Right cardiac atrium (tissue), 5 donors: ENCODE measurements at places on chromosomes 5 and 9. TPM values are rescaled to one million over a fixed set of nuclear protein-coding genes. Genes with fewer than 3 reads are reported as not detected.

DNA sequence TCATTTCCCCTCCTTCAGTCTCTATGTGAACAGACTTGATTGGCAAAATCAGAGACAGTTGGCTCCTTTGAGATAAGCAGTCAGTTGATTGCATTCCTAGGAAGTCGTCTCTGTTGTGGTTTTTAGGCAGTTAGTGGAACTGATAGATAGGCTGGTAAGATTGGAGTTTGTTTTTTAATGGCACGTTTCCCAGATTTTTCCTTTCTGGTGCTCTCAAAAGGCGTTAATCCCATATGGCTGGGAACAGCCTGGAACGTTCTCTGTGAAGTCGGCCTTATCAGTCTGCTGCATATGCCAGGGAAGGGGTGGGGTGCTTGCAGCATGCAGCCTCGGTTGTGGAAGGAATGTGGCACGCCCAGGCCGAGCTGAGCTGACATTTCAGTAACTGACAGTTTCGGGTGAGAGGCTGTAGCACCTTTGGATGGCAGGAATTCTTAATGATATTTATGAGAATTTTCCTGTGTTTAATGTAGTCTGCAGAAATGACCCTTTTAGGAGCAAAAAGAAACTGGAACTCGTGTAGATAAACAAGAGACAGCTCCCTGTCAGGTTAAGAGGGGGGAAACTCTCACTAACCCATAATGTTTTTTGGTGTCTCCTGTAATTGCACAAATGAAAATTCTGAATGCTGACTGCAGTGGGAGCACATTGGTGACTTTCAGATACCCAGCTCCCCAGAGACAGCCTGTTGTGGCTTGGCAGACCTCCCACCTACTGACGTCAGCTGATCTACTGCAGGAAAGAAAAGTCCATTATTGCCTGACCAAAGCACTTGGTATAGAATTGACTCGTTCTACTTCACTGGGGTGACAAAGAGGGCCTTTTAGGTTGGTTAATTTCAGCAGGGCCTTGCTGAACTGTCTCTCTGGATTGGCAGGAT lies 6.3 kb downstream of the SPTAN1 start:
- DNase-seq, result peak; percentile 88

- DNase-seq, result no peak
Measured at GRCh38 chr5:42109006-42109572, 184.0 kb downstream of the FBXO4 start.

DNA sequence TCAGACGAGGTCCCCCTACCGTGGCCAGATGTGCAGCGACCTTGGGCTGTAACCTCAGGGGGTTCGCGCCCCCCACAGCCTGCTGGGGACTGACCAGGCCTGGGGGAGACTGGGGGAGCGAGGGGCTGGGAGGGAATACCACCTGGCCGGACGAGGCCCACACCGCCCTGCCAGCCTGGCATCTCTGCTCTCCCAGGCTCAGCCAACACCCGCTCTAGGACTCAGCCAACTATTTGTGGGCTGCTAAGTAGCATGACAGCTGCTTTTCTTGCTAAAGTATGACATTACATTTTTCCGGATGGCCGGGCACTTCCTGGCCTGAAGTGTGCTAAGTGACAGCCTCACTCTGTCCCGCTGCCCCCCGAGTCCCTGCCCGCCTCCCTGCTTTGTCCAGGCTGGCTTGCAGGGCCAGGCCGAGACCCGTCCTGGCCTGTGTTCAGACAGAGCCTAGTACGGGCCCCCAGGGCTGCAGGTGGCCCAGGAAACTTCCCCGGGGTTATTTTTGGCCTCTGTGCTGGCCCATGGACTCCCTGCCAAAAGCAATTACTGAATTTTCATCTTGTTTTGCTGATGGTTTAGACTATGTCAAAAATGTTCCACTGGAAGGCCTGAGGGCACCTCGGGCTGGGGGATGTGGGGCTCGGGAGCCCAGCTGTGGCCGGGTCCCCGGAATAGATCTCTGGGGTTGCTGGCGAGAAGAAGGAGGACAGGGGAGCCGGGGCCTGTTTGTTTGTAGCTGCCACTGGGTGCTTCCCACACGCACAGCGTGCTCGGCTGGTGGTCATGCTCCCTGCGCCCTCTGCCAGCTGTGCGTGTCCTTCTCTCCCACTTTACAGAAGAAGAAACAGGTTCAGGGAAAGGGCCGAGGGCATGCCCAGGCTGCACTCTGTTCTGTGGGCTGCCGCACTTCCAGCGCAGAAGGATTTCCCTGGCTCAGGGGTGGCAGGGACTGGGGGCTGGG lies 13.4 kb upstream of the SLC2A6 start:
- DNase-seq, result peak; percentile 76

- no peak for DNase-seq
Measured at GRCh38 chr5:97628807-97629206, 445.8 kb upstream of the RIOK2 start.

GRCh38 chr9:68949271-68950000 lies 64.5 kb downstream of the PRKACG start:
- DNase-seq, result peak; percentile 70

DNA sequence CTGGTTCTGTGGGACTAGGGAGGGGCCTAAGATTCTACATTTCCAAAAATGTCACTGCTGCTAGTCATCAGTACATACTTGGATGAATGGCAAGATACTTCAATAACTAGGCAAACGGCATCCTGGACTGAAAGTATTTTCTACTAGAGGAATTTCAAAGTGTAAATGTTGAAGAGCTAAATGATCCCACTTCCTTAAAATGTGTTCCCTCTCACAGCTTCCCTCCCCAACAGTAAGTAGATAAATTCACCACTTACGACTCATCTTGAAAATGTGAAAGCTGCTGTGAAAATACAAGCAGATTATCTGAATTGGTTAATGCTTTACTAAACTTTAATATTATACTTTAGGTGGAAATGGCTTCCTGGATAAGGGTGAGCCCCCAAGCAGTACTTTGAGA lies 1571.5 kb upstream of the WWC1 start:
- no peak for DNase-seq

DNA sequence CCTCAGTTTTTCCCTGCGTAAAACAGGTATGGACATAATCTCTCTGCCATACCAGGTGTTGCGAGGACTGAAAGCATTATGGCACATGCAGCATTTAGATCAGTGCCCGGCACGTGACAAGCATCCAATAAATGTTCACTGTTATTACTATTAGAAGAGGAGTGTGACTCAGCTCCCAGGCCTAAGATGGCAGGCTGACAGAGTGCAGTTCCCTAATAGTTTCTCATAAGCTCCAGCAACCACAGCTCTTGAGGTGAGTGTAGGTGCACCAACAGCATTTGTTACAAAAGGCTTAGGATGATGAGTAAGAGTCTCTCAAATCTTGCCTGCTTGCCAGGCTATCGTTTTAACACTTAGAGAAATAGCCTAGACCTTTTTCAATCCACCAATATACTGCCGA lies 28.9 kb upstream of the GLIS3 start:
- no peak for DNase-seq

DNA sequence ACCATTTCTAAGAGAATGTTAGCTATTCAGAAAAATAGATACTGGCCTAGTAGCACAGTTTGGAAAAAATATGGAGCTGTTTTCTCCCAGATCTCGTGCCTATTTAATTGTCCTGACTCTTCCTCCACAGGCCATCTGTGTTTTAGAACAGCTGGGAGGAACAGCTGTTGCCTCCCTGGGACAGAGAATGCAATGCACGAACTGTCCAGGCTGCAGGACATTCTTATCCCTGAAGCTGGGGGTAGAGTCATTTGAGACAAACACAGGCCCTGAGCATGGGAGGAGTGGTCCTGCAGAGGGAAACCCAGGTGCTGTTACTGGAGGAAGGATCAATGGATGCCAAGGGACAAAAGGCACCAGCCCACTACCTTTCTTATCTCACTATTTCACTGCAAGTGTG lies 20.9 kb upstream of the SPARC start:
- DNase-seq, result no peak

GRCh38 chr5:126031989-126032716 lies 391.1 kb upstream of the GRAMD2B start:
- peak; percentile 89 for DNase-seq

The LHX3 gene
- not detected for total RNA-seq

The CCDC171 gene
- 3.4 TPM for total RNA-seq
